ENCODE measurements at places on chromosomes 3 and 15.

DNA sequence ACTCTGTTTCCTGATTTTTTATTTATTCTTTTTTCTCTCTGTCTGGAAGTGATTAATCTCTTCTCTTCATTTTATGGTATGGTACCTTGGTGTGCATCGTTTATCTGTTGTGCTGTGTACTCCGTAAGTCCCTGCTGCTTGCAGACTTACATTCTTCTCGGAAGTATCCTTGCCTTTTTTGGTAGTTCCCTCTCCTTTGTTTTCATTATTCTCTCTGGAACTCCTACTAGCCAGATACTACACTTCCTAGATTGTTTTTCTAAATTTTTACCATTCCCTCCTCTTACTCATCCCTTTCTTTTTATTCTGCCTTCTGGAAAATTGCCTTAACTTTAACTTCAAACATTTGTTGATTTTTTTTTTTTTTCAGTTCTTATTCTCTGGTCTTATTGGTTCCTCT, 27.2 kb downstream of the PIK3CA start:
- DNase-seq: no peak

DNA sequence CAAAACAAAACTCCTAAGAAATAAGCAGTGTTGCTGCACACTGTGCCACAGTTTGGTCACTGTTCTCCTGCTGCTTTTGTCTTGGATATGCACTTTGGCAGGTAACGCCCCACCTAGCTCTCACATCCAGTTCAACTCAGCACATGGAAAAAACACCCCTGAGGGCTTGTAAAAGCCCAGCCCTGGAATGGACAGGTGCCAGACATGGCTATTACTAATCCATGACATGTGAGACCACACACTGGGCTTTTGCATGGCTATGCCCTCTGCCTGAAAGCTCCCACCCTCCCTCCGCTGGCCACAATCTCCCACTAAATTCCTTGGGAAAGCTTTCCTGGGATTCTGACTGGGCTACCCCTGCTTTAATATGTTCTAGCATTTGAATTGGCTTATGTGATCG, 24.7 kb upstream of the ZBED2 start:
- DNase-seq: no peak

DNA sequence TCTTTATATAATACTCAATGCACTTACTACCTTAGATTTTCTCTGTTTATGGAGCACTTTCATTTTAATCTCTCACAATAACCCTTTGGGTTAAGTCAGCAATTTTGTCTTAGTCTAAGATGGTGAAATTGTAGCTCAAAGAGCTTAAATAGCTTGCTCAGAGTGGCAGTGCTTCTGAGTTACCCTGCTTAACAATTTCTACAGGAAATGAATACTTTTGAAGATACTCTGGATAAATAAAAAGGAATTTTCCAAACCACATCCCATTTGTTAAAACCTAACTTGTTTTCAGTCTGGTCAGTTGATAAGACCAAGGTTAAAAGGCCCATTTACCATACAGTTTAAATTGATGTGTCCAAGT, 37.2 kb downstream of the HMG20A start:
- no peak for DNase-seq

DNA sequence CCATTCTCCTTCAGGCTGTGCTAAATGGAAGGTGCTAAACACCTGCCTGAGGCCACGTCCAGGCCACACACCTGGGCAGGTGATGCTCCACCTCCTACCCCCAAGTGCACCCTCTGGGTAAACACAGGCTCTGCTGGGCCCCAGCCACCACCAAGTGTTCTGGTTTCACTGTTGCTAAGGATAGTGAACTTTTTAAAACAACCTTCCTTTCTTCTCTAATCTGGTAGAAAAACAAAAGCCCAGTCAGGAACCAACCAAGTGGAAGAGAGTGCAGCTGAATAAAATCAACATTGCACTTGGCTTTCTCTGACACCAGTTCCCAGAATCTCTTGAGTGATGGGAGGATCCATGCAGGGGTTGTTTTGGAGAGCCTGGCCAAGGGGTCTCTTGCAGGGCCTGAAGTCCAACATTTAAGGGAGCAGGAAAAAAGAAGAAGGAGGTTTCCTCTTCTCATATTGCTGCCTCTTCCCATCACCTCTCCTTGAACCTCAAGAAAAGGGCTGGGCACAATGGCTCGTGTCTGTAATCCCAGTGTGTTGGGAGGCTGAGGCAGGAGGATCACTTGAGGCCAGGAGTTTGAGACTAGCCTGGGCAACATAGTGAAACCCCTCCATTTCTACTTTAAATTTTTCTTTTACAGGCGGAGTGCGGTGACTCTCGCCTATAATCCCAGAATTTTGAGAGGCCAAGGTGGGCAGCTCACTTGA, 26.2 kb upstream of the ATP13A3 start:
- no peak for DNase-seq
